Cardiac fibroblast (primary cell): ENCODE measurements at places on chromosomes 6 and 20.
A peak's percentile ranks its signal among the peaks of the same experiment; 100 is the strongest.

- DNase-seq: no peak
Observed at GRCh38 chr6:92753956-92754355, 665.4 kb downstream of the EPHA7 start.

DNA sequence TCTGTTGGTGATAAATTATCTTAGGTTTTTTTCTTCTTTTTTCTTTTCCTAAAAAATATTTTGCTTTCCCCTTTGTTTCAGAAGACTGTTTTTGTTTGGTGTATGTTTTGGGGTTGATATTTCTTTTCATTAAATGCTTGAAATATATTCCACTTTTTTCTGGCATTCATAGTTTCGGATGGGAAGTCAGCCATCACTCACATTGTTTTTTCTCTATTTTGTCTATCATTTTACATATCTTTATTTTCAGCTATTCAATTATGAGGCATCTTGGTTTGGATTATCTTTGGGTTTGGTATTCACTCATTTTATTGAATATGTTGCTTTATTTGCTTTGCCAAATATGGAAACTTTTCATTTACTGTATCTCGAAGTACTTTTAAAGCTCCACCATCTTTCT, 600.5 kb upstream of the EYS start:
- no peak for DNase-seq

DNA sequence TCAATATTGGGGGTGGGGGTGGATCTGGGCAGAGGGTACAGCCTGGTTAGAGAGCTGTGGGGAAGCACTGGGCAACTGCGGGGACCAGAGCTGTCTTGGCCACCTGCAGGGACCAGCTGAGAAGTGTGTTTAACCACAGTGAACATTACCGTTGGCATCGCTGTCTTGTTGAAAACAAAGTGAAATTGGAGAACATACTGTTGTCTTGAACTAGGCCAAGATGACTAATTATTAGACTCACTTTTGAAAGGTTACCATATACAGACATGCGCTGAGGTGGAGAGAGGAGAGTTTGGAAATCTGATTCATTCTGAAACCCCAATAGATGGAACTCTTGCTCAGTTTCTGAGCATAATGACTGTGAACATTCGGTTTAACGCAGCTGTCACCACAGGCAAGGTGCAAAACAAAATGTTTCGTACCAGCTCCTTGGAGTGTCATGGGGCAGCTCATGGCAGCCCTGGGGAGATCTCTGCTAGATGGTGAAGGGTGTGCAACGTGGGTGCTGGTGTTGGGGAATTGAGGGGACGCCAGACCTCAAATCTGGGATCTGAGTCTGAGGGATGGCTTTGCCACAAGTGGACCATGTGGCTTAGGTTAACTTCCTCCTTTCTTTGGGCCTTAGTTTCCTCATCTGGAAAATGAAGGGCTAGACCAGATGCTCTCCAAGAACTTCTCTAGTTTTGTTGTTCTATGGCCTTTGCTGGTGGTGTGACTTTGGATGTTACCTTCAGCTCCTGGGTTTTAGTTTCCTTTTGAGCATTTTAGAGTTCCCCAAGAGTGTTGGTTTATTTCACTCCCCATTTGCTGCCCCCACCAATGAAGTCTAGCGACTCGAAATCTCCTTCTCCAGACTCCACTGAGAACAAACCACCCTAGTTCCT, 24.6 kb upstream of the GTSF1L start:
- peak; percentile 71 for DNase-seq

DNA sequence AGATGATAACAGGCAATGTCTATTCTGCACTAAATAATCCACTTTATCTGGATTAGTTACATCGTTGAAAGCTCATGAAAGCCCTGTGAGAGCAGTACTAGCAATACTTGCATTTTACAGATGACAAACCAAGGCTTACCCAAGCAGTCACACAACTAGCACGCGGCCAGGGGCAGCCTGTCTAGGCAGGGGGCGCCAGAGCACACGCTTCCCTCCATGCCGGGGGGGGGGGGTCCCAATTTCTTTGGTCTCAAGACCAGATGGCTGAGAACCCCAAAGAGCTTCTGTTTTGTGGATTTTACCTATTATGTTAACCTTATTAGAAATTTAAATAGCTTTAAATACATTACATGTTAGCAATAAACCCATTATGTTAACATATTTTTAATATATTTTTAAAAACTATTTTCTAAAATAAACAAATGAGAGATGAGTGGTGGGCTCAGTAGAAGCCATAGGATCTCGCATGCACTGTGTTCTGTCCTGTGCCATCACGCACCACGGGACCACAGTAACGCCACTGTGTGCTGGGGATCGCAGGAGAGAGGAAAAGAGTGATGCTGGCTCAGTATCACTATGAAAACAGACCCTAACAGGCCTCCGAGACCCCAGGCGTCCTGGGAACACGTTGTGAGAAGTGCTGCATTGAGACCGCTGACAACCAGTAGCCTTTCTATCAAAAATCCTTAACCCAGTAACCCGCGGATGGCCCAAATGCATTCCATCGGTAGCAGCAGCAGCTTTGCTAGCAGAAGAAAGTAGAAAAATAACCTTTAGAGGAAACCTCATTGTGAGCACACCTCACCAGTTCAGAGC, 5.3 kb upstream of the PRR18 start:
- DNase-seq: peak; percentile 57

DNA sequence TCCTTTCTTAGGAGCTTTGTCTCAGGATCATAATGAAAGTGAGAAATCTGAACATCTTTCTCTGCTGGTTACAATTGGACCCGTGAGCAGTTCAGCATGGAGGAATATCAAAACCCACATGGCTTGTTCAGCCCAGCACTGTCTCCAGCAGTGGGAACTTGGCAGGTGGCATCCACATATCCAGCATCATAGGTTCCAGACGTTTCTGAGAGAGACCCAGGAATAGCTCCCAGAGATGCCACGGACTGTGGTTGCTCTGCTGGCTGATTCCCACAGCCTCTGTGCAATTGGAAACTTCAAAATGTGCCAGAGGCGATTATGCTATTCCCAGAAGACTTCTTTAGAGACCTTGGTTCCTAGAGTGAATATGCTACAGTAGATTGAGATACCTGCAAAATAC, 76.4 kb downstream of the PHACTR2 start:
- no peak for DNase-seq

- peak; percentile 15 for DNase-seq
Observed at GRCh38 chr6:137016356-137016755, 28.4 kb downstream of the IL20RA start.

DNA sequence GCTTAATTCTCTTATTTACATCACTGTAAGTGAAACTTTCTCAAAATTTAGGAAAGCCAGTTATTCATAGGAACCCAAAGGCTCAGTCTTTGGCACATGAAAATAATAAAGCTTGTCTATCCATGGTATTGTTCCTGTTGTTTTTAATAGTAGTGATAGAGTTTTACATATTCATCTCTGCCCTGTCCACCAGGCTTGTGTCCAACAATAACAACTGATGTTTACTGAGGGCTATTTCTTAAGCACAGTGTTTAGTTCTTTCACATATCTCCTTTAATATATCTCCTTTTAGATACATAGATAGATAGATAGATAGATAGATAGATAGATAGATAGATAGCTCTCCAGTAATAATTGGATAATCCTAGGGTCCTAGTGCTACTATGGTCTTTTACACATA, 34.2 kb downstream of the FOXQ1 start:
- no peak for DNase-seq

- no peak for DNase-seq
Observed at GRCh38 chr6:149924206-149924932, 1.4 kb upstream of the RAET1G start.

DNA sequence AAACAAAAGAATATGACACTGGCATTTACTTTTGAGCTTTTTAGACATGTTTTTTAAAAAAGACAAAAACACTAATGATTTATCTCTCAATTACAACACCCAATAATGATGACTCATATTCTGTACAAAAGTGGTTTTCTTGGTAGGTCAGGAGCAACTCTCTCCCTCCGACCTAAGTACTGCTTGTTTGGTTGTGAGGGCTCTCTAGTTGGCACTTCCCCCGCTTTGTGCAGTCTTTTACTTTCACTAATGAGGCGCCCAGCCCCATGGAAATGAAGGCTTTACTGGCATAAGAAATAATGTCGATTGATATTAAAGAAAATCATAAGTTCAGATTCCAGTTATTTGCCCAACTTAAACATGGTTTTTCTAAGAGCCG, 1.3 kb downstream of the KPNA5 start:
- DNase-seq: peak; percentile 58

GRCh38 chr6:32627831-32628230, 9.4 kb upstream of the HLA-DQA1 start:
- no peak for DNase-seq

DNA sequence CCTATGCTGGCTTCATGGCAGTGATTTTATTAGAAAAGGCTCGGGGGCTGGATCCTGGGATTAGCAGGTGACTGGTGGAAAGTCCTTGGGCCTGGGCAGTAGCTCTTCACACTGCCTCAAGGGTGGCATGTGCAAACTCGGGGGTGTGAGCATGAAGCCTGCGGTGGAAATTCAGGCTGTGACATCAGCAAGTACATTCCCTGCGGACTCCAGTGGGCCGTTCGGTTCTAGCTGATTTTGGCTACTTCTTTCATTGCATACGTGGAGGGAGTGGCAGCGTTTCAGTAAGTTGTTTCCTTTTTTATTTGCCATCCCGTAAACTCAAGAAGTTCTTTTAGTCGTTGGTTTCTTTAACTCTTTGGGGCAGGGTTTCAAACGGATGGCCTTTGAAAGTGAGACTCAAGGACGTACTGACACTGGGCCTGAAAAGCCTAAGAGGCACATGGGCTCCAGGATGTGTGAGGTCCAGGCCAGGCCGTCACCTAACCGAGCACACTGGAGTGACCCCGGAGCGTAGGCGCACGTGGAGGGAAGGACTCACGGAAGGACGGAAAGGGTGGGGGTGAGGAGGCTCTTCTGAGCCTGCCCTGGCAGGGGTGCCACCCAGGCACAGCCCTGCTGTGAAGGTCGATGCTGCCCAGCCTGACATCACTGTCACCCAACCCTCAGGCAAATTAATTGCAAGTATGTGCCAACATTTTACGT, 104.0 kb upstream of the FRMD1 start:
- no peak for DNase-seq

DNA sequence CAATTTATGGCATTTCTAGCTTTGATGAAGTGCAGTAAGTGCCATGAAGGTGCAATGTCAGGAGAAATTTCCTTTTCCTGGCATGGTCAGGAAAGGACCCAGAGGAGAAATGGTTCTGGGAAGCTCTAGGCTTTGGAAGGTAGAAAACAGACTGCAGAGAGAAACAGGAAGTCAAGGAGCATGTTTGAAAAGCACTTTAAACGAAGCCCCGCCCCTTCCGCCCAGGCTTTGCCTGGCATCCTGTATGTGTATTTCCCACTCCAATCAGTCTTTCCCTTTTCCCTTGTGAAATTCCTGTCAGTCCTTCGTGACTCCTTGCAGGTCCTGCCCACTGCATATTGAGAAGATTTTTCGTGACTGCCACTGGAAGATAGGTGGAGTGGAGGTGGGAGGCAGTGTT, 320.9 kb upstream of the SASH1 start:
- DNase-seq: no peak

DNA sequence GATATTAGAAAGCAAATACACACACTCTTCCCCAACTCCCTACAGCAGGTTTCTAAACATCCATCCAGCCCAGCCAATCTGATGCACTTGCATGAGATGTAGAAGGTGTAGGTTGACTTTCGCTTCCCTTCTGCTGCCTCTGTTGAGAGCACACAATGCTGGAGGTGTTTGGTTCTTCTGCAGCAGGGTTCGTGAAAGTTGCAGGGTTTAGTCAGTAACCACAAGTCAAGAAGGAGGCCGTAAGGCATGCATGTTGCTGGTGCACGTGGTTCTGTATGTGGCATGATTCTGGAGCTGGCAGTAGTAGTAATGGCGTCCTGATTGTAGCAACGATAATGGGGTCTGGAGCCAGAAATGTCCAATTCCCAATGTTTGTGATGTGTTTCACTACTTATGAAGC, 53.0 kb downstream of the DEK start:
- DNase-seq: no peak

DNA sequence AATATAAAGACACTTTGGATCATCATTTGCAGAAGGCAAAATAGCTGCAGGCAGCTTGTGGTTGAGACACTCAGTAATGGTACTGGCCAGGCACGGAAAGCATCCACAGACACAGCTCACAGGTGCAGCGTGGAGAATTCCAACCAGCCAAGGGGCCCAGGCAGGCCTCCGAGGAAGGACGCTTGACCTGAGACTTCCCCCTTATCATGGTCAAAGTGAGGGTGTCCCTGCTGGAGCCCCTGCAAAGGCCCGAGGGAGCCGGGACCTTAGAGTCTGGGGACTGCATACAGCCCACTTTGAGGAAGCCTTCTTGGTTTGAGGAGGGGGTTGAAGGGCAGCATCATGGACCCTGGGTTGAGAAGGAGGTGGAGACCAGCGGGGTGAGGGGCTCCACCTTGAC, 15.1 kb upstream of the MYT1 start:
- no peak for DNase-seq

DNA sequence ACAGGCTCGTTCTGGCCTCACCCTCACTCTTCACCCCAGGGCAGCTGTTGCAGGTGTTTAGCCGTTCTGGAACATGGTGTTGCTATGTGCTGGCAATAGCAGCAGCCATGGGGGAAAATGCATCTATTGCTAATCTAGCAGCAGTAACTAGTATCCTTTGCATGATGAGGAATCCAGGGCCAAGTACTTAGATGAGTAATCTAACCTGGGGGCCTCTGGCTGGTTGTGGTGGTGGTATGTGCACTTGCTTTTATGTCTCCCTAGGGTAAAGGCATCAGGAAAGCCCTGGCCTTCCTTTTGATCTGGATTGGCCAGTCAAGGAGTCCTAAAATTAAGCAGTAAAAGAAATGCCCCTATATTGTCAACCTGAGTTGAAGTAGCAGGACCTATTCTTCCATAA, 594.5 kb upstream of the MAP3K7 start:
- DNase-seq: no peak

DNA sequence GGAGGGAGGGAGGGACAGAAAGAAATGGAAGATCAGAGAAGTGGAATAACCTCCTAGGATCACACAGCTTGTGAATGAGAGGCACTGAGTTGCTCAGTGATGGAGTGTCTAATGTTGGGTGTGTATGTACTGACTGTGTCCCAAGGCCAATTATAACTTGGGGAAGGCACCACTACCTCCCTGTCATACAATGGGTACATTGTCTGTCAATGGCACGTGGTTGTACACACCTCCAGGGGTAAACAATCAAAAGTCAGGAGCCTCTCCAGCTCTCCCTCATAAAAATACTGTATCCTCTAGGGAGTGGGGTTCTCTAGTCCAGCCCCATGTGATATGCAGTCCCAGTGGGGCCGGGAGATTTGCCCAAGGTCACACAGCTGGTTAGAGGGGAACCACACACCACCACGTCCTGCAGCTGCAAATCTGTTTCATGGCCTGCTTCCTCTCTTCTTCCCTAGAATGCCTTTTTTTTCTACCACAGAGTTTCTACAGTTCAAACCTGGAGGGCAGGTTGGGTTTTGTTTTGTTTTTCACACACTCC, 112.5 kb downstream of the SNX5 start:
- no peak for DNase-seq

GRCh38 chr20:36745234-36745926, 510 bp downstream of the NDRG3 start:
- DNase-seq: no peak

- no peak for DNase-seq
Observed at GRCh38 chr6:6154335-6154734, 147.6 kb upstream of the NRN1 start.

GRCh38 chr6:152049502-152049901, 242.0 kb downstream of the ESR1 start:
- DNase-seq: no peak
